GM06990 (cell line): ENCODE measurements at places on chromosomes 6 and 20.
A peak's percentile ranks its signal among the peaks of the same experiment; 100 is the strongest.

GRCh38 chr20:39700528-39700927, 738.4 kb downstream of the DHX35 start:
- DNase-seq: no peak

GRCh38 chr20:7496394-7496991, 443.8 kb downstream of the HAO1 start:
- no peak for DNase-seq

DNA sequence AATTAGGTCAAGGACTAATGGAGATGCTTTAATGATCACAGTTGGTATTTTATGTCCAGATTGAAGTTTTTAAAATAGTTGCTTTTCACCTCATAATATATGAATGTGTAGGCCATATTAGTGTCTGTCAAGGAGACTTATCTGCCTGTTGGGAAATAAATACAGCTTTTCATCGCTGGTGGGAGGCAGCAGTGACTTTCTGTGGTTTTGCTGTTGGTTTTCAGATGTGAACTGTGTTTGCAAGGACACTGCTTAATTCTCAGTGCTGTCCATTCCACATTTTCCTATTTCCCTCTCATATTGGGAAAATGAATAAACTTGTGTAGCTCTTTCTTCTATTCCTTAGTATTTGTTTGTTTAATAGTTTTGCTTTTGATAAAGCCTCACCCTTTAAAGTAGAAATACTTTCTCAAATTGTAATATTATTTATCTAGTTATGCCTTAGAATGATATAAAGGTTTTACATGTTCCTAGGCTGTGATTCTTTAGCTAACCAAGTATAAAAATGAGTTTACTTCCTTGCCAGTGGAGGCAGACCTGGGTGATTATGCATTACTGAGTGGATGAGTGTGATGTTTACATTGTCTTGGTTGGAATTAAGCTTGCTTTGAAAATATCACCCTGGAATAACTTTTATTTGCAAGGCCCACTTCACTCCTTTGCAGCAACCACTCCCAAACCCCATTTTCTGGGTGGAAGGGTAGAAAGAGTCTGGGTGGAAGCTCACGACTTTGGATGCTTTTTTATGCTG, 3.3 kb downstream of the PLCB4 start:
- no peak for DNase-seq

- DNase-seq: no peak
These were observed 12.2 kb upstream of the C6orf118 start for GRCh38 chr6:165321555-165322145.

DNA sequence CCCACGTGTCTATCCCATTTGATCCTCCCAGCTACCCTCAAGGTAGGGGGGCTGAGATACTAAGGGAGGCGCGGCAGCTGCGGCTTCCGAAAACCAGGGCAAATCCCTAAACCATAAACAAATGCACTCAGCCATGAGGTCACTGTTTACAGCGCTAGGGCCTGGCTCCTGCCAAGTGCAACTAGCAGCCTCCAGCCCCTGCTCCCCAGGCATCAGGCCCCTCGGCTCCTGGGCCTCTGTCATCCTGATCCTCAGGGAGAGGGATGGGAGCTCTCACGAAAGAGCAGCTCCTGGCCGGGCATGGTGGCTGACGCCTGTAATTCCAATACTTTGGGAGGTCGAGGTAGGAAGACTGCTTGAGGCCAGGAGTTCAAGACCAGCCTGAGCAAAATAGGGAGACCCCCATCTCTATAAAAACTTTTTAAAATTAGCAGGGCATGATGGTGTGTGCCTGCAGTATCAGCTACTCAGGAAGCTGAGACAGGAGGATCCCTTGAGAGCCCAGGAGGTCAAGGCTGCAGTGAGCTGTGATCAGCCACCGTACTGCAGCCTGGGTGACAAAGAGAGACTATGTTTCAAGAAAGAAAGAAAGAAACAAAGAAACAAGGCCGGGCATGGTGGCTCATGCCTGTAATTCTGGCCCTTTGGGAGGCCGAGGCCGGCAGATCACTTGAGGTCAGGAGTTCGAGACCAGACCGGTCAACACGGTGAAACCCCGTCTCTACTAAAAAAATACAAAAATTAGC, 42.5 kb upstream of the TLDC2 start:
- no peak for DNase-seq

DNA sequence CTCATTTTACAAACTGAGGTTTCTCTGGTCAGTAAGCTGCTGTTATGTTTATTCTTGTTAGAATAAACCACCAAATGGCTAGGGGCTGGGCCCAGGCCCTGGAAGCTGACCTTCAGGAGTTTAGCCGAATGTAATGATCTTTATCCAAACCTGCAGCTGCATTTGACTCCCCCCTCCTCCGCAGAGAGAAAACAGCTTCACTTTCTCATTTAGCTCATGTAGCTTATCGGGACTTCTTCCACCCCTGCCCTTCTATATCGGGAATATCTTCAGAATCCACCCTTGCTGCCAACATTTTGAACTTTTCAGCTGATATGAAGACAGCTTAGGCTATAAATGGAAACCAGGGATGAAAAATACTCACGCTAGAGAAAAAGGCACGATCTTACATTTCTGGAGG, 102.6 kb downstream of the ZMYND8 start:
- DNase-seq: no peak

GRCh38 chr6:22972771-22973170, 403.4 kb downstream of the HDGFL1 start:
- no peak for DNase-seq

DNA sequence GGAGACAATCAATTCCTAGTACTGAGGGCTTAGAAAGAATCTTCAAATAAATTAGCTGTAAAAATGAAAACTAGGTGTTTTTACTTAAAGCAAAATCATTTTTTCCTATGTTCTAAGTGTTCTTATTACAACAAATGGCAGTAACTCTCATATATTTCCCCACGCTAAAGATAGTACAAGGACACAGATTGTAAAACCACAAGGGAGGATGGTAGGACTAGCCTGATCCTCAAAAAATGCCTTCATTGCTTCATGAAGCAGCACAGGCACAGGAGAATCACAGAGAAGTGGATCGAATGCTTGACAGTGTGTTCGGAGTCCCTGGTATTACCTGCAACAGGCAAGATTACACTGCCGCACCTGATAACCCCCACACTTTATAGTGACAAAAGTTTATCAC, 58.5 kb downstream of the SAMD3 start:
- no peak for DNase-seq

DNA sequence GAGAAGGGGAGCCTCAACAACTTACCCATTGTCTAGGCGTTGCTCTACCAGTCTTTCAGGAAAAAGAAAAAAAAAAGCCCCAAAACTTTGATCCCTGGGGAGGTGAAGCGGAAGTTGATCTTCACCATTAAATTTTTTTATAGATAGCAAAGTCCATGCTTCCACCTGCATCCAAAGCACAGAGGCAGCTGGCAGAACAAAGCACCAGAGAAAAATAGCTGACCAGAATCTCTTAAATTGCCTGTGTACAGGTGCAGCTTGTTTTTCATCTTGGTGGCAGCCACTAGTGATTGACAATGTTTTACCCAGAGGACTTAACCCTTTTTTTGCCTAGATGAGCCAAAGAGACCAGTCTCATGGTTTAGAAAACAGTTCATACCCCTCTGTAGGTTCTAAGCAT, 86.0 kb downstream of the MYB start:
- DNase-seq: no peak

- DNase-seq: no peak
These were observed 46.6 kb upstream of the DEFB112 start for GRCh38 chr6:50096296-50096695.

- DNase-seq: no peak
These were observed 59.7 kb upstream of the TMEM181 start for GRCh38 chr6:158500016-158500735.

GRCh38 chr6:43347444-43347843, 22.0 kb downstream of the ZNF318 start:
- no peak for DNase-seq

GRCh38 chr6:48068278-48069251, 42.4 kb downstream of the PTCHD4 start:
- peak; percentile 8 for DNase-seq

GRCh38 chr6:142047934-142048592, 84.7 kb upstream of the GJE1 start:
- no peak for DNase-seq

- DNase-seq: no peak
These were observed 18.2 kb downstream of the PPARD start for GRCh38 chr6:35360349-35361138.

DNA sequence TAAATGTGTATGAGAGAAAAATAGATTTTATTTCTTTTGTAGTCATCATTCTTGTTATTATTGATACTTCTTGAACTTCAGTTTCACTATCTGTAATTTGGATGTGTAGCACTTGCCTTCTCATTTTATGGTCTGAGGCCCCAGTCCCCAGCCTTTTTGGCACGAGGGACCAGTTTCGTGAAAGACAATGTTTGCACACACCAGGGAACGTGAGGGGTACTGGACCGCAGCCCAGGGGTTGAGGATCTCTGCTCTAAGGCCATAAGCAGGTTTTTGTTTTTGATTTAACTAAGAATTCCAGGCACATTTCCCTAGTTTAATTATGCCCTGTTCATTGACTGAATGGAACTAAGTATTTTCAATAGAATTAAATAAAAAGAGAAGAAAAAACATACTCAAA, 261.5 kb downstream of the BMP2 start:
- no peak for DNase-seq
